CD4-positive, CD25-positive, alpha-beta regulatory T cell (primary cell): ENCODE measurements at places on chromosomes 3 and 15. TPM values are rescaled to one million over a fixed set of nuclear protein-coding genes. Genes with fewer than 3 reads are reported as not detected.
A peak's percentile ranks its signal among the peaks of the same experiment; 100 is the strongest.

FGF12 gene
- not detected for total RNA-seq

SLC12A8 gene
- total RNA-seq: not detected

PCBP4 gene
- total RNA-seq: 24.6 TPM

TM4SF4 gene
- not detected for total RNA-seq

GRCh38 chr15:77402740-77403379, 17.0 kb downstream of the PEAK1 start:
- H3K36me3 ChIP-seq: no peaks in the 10 kb centered on the region
- H3K27me3 ChIP-seq: no peaks in the 10 kb centered on the region
- no peaks in the 10 kb centered on the region for H3K4me1 ChIP-seq
- no peak overlapping the region for H3K27ac ChIP-seq

- DNase-seq: no peak
- no peak overlapping the region for H3K27ac ChIP-seq
- no peak overlapping the region for H3K4me3 ChIP-seq
- no peaks in the 10 kb centered on the region for H3K36me3 ChIP-seq
- H3K4me1 ChIP-seq: no peaks in the 10 kb centered on the region
Observed at GRCh38 chr3:133112666-133113065, 74.5 kb downstream of the TMEM108 start.

- no peaks in the 10 kb centered on the region for H3K27me3 ChIP-seq
- no peak overlapping the region for H3K4me3 ChIP-seq
- H3K36me3 ChIP-seq: peaks cover 31% of the 10 kb centered on the region
- H3K4me1 ChIP-seq: peaks cover 24% of the 10 kb centered on the region
Observed at GRCh38 chr3:40313975-40314860, 4.7 kb downstream of the EIF1B start.

DNA sequence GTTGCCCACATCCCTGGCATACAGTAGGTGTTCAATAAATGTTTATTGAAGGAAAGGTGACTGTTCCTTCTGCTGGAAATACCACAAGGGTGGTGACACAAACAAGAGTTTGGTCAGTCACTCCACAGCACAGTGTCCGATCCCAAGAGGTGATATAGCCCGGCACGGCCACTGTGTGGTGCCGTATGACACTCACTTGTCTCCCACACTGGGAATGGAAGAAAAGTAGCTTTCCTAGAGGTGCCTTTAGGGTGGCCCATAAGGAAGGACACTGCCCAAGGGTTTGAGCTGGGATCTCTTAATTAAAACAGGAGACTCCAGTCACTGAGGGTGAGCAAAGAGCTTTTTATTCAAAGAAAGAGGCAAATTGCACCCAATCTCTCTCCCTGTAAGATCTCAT, 40.5 kb downstream of the TGM4 start:
- no peak for DNase-seq
- H3K27ac ChIP-seq: no peak overlapping the region
- H3K27me3 ChIP-seq: no peaks in the 10 kb centered on the region
- no peak overlapping the region for H3K4me3 ChIP-seq
- no peaks in the 10 kb centered on the region for H3K4me1 ChIP-seq
- H3K36me3 ChIP-seq: no peaks in the 10 kb centered on the region

DNA sequence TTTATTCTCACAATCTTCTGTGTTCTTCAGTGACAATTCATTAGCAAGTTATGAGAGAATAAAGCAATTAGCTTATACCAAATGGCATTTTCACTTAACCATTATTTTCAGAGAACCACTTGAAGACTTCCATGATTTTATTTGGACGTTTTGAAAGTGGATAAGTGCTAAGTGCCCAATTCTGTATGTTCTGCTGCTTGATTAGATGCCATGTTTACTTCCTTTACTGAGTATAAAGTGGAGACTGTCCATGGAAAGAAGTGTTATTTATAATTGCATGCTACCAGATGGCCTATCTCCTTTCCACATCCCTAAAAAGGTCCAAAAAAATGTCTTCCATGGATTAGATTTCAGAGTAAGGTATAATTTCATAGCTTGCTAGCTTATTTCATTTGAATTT, 69.6 kb downstream of the SUMF1 start:
- H3K4me3 ChIP-seq: no peak overlapping the region
- H3K4me1 ChIP-seq: no peaks in the 10 kb centered on the region
- peaks cover 17% of the 10 kb centered on the region for H3K36me3 ChIP-seq
- DNase-seq: no peak

DNA sequence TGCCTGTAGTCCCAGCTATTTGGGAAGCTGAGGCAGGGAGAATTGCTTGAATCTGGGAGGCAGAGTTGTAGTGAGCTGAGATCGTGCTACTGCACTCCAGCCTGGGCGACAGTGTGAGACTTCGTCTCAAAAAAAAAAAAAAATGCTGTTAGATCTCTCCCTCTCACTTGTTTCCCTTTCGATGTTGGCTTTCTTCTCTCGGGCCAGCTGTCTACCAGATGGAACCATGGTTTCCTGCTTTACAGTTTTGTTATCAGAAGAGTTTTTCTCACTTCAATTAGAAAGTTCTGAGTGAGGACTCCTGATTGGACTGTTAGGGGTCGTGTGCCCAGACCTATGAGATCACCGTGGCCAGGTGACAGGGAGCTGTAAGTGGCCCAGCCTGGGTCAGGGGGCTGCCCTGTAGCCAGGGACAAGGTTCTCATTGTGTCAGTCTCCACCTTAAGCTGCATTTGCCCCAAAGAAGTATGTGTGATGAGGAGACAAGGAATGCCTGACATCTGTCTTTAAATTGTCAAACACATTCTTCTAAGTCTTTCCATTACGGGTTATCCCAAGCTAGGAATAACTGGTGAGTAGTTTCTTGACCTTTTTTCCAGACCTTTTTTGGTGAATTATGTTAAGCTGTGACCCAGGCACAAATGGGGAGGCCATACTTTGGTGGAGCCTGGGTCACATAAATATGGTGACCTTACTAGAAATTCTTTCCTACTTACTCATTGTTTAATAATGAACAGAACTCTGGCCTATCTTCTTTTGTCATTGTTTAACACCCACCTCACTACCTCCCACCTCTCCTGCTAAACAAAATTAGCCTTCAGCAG, 25.2 kb downstream of the SNAPC5 start:
- peak overlapping the region; percentile 65 for H3K27ac ChIP-seq
- no peaks in the 10 kb centered on the region for H3K27me3 ChIP-seq
- peak overlapping the region; percentile 67 for H3K4me3 ChIP-seq
- DNase-seq: peak; percentile 88
- peaks cover 12% of the 10 kb centered on the region for H3K4me1 ChIP-seq

DNA sequence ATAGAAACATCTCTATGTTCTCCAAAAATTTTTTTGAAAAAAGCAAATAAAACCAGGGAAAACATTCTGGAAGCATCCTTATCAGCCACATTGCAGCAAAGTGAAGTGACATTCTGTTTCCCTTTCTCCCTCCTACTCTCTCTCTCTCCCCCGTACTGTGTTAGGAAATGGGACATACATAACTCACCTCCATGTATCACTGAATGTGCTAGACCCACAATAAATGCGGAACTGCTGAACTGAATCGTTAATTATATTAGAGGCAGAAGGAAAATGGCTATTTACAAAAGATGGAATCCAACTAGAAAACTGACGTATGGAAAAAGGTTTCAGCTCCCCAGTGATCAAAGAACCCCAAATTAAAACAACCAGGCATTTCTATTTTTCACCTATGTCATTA, 129.8 kb downstream of the MINAR1 start:
- H3K27ac ChIP-seq: no peak overlapping the region
- H3K4me3 ChIP-seq: no peak overlapping the region
- no peaks in the 10 kb centered on the region for H3K36me3 ChIP-seq
- DNase-seq: no peak
- peaks cover 3% of the 10 kb centered on the region for H3K27me3 ChIP-seq

- no peak for DNase-seq
- H3K27ac ChIP-seq: no peak overlapping the region
- no peaks in the 10 kb centered on the region for H3K27me3 ChIP-seq
- H3K36me3 ChIP-seq: no peaks in the 10 kb centered on the region
Observed at GRCh38 chr15:38814891-38815290, 250.3 kb upstream of the RASGRP1 start.

- H3K27ac ChIP-seq: no peak overlapping the region
- no peak for DNase-seq
- no peaks in the 10 kb centered on the region for H3K4me1 ChIP-seq
Observed at GRCh38 chr15:42456531-42456930, 34.4 kb downstream of the ZNF106 start.

GRCh38 chr3:30511524-30512251, 94.7 kb upstream of the TGFBR2 start:
- H3K4me3 ChIP-seq: no peak overlapping the region
- H3K36me3 ChIP-seq: no peaks in the 10 kb centered on the region
- no peak for DNase-seq

GRCh38 chr3:87792198-87792533, 266.6 kb downstream of the CGGBP1 start:
- H3K27ac ChIP-seq: no peak overlapping the region
- no peak for DNase-seq
- peaks cover 3% of the 10 kb centered on the region for H3K4me1 ChIP-seq
- no peaks in the 10 kb centered on the region for H3K36me3 ChIP-seq
- H3K4me3 ChIP-seq: no peak overlapping the region
- H3K27me3 ChIP-seq: peaks cover 23% of the 10 kb centered on the region
